ENCODE measurements at places on chromosomes 4 and X. TPM values are rescaled to one million over a fixed set of nuclear protein-coding genes. Genes with fewer than 3 reads are reported as not detected.
A peak's percentile ranks its signal among the peaks of the same experiment; 100 is the strongest.

GRCh38 chr4:108432418-108432817, 188.0 kb upstream of the RPL34 start:
- no peaks in the 10 kb centered on the region for H3K27me3 ChIP-seq
- no peaks in the 10 kb centered on the region for H3K36me3 ChIP-seq

Gene CACNA1F
- not detected for total RNA-seq

DNA sequence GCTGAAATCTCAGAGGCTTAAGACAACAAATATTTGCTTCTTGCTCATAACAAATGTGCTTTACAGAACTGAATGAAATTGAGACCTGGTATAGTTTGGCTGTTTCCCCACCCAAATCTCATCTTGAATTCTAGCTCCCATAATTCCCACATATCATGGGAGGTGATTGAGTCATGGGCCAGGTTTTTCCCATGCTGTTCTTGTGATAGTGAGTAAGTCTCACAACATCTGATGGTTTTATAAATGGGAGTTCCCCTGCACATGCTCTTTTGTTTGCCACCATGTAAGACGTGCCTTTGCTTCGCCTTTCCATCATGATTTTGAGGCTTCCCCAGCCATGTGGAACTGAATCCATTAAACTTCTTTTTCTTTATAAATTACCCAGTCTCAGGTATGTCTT, 221.1 kb upstream of the DIPK2B start:
- H3K27ac ChIP-seq = no peak overlapping the region
- no peaks in the 10 kb centered on the region for H3K36me3 ChIP-seq
- no peak overlapping the region for H3K4me3 ChIP-seq
- no peaks in the 10 kb centered on the region for H3K4me1 ChIP-seq
- H3K27me3 ChIP-seq = no peaks in the 10 kb centered on the region
- no peak for DNase-seq

DNA sequence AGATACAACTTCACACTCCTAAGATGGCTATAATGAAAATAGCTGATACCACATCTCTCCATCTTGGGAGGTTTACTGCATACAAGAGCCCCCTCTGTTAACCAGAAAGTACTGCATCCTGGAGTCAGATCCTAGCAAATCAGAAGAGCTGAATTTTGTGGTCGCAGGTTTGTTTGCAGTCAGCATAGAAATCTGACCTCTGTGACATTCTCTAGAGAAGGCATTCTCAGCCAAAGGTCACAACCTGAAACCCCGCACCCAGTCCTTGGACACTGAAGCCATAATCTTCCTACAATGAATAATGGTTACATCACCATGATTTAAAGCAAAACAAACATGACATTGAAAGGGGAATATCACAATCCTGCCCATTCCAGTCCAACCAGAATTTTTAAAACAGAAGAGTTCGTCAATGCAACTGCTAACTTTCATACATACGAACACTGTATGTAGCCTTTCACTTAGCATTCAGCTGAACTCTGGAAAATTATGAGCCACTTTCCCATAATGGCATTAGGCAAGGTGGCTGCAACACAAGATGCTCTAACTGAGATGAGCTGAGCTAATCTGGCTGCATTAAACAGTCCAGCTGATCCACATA, 17.6 kb downstream of the HS6ST2 start:
- H3K27me3 ChIP-seq = no peaks in the 10 kb centered on the region
- no peak overlapping the region for H3K27ac ChIP-seq
- H3K4me3 ChIP-seq = no peak overlapping the region
- no peaks in the 10 kb centered on the region for H3K36me3 ChIP-seq
- peak; percentile 4 for DNase-seq

Gene IL2RG
- 0.64 TPM for total RNA-seq

GRCh38 chr4:54840992-54841768, 183.4 kb downstream of the KIT start:
- no peaks in the 10 kb centered on the region for H3K27me3 ChIP-seq
- H3K27ac ChIP-seq = no peak overlapping the region
- no peaks in the 10 kb centered on the region for H3K4me1 ChIP-seq
- H3K36me3 ChIP-seq = no peaks in the 10 kb centered on the region

Gene PRRG1
- total RNA-seq = 16.0 TPM

- H3K4me1 ChIP-seq = no peaks in the 10 kb centered on the region
- H3K27ac ChIP-seq = no peak overlapping the region
- H3K4me3 ChIP-seq = no peak overlapping the region
- no peaks in the 10 kb centered on the region for H3K27me3 ChIP-seq
These were observed 34.7 kb upstream of the PLAC1 start for GRCh38 chrX:134692990-134693389.

Gene PFKFB1
- total RNA-seq = 0.81 TPM

DNA sequence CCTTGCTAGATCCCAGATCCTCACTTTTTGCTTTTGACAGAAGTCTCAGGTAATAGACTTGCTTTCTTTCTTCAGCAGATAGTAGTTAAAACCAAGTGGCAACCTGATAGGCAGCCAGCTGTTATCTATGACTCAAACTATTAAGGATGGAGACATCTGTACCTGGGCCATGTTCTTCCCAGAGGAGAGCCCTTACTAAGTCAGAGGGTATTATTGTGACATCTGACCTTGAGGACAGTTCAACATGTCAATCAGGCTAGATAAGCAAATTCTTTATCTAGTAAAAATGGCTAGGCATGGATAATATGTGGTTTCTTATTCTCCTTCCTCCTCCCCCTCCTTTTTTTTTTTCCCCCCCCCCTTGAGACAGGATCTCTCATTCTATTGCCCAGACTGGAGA, 39.2 kb downstream of the TRIM2 start:
- H3K36me3 ChIP-seq = no peaks in the 10 kb centered on the region
- no peaks in the 10 kb centered on the region for H3K27me3 ChIP-seq
- H3K4me3 ChIP-seq = no peak overlapping the region
- DNase-seq = no peak

- H3K27me3 ChIP-seq = no peaks in the 10 kb centered on the region
- H3K27ac ChIP-seq = no peak overlapping the region
- H3K4me3 ChIP-seq = no peak overlapping the region
- peak; percentile 1 for DNase-seq
- no peaks in the 10 kb centered on the region for H3K36me3 ChIP-seq
These were observed 9.5 kb downstream of the FRMD7 start for GRCh38 chrX:132118358-132118757.

Gene ACE2
- not detected for total RNA-seq

GRCh38 chrX:81708487-81708886, 506.6 kb downstream of the SH3BGRL start:
- no peak for DNase-seq
- H3K4me1 ChIP-seq = no peaks in the 10 kb centered on the region
- no peak overlapping the region for H3K27ac ChIP-seq
- H3K4me3 ChIP-seq = no peak overlapping the region

GRCh38 chrX:134202561-134202960, 34.4 kb upstream of the CCDC160 start:
- H3K27ac ChIP-seq = no peak overlapping the region
- DNase-seq = no peak
- no peaks in the 10 kb centered on the region for H3K27me3 ChIP-seq
- H3K36me3 ChIP-seq = no peaks in the 10 kb centered on the region
- H3K4me3 ChIP-seq = no peak overlapping the region
- H3K4me1 ChIP-seq = no peaks in the 10 kb centered on the region

DNA sequence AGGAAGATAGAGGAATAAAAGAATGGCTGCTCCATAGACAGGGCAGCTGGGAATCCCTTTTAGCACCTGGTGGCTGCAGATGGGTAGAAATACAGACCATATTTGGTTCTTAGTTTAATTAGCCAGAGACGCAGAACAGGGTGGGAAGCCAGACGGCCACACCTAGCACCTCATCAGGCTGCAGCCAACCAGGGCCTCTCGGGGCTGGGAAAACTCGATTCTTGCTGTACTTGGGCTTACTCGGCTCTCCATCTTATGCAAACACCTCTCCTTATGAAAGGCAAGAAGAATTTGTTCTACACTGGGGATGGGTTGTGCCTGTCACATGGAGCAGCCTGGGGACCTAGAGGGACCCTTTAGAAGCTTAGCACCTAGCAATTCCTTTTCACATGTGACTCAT, 19.7 kb downstream of the IRAK1 start:
- H3K27me3 ChIP-seq = no peaks in the 10 kb centered on the region
- no peak for DNase-seq
- H3K36me3 ChIP-seq = no peaks in the 10 kb centered on the region
- H3K4me3 ChIP-seq = no peak overlapping the region
- peaks cover 8% of the 10 kb centered on the region for H3K4me1 ChIP-seq

- no peaks in the 10 kb centered on the region for H3K4me1 ChIP-seq
- H3K4me3 ChIP-seq = no peak overlapping the region
- H3K27ac ChIP-seq = no peak overlapping the region
- H3K36me3 ChIP-seq = no peaks in the 10 kb centered on the region
- no peaks in the 10 kb centered on the region for H3K27me3 ChIP-seq
These were observed 356.7 kb upstream of the DIPK2B start for GRCh38 chrX:45557387-45557786.

DNA sequence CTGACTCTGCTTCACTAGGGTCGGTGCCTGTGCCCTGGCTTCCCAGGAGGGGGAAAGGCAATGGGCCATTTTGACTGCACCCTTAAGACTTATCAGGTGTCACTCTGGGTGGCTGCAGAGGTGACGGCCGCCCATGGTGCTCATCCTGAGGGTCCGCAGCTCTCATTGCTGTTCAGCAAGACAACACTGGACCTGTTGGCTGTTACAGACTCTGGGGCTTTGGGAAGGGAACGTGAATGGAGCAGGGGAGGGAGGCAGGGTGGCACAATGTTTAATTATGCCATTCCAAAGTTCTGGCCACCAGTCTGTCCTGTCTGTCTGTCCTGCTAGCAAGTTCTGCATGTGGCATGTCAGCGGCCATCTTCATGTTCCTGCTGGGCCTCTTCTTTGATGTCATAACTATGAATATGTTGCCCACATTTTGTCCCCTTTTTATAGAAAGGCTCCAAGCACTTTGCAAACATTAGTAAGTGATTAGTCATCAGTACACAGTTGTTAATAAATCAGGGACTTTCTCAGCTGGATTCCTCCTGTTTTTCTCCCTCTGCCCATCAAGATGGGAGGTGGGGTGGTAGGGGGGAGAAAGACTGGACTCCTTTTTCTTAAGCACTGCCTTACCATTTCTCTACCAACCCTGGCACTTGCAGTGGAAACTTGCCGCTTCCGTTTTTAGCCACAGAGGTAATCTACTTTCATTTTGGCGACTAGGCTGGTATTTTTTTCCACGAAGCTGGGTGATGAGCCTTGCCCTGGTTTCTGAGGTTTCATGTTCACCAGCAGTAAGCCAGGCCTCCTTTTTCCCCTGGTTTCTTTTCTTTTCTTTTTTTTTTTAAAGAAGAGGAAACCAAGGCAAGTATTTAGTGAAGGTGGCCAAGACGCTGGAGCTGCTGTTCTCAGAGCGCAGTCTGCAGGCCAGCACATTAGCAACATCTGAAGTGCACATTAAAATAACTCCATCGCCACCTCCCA, 88.6 kb upstream of the TRIM2 start:
- DNase-seq = peak; percentile 46
- peak overlapping the region; percentile 49 for H3K4me3 ChIP-seq
- no peaks in the 10 kb centered on the region for H3K36me3 ChIP-seq
- H3K27ac ChIP-seq = peak overlapping the region; percentile 39
- H3K4me1 ChIP-seq = peaks cover 10% of the 10 kb centered on the region

DNA sequence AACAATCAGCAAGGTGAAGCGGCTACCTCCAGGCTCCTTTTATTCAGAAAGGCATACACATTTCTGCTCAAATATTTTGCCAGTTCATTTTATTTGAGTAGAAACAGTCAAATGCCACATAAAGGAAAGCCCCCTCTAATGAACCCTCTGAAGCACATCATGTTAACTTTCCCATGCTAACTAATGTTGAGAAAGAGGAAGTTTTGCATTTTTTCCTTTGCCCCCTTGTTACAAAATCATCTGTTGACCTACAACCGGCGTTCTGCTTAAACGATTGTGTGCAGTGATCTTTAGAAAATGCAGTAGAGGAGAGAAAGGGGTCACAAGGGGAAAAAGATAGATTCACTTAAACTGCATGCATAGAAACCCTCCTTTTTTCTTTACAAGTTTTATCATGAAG, 25.2 kb upstream of the ATXN3L start:
- no peak overlapping the region for H3K4me3 ChIP-seq
- no peaks in the 10 kb centered on the region for H3K4me1 ChIP-seq
- DNase-seq = no peak
- H3K27me3 ChIP-seq = no peaks in the 10 kb centered on the region

Gene HERC3
- 10.8 TPM for total RNA-seq

Gene APOO
- total RNA-seq = 34.5 TPM

DNA sequence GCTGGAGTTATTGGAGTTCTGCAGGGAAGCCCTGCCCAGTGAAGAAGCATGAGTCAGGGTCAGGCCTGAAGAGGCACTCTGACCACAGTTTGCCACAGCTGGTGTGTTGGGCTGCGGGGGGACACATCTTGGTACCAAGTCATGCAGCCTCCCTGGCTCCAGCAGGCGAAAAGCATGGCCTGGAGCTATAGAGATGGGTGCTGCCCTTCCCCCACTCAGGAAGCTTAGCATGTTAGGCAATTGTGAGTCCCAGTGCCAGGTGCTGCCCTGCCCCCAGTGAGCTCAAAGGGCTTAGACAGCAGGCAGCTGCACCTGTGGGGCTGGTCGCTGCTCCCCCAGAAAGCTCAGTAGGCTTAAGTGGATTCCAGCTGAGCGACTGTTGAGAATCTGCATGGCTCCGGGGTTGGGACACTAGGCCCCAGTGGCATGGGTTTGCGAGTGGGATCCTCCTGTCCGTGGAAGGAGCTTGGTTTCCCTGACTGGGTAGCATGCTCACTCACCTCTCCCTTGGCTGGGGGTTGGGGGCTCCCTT, 755.5 kb downstream of the GLUD2 start:
- H3K4me3 ChIP-seq = no peak overlapping the region
- no peaks in the 10 kb centered on the region for H3K4me1 ChIP-seq
- no peaks in the 10 kb centered on the region for H3K36me3 ChIP-seq
- H3K27me3 ChIP-seq = no peaks in the 10 kb centered on the region
- H3K27ac ChIP-seq = no peak overlapping the region
- no peak for DNase-seq

Gene ARHGEF9
- total RNA-seq = 15.0 TPM

GRCh38 chr4:166143227-166143626, 270.2 kb downstream of the TLL1 start:
- H3K36me3 ChIP-seq = no peaks in the 10 kb centered on the region
- DNase-seq = no peak
- H3K27me3 ChIP-seq = no peaks in the 10 kb centered on the region
- H3K4me3 ChIP-seq = no peak overlapping the region

Gene ZAR1
- total RNA-seq = 0.47 TPM

DNA sequence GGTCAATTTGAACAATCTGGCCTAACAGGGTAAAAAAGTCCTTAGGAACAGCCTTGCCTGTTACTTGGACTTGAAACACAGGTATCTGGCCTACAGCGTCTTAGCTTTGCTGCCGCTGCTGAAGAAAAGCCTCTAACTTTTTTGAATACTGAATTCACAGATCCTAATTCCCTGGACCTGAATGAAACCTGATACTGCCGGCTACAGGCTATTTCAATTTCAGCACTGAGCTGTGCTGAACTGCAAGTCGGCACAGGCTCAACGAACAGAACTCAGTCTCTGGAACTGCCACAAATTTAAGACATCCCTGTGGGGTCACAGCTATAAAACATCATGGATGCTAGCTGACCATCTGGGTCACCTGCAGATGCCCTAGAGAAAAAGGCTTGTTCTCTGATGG, 7.2 kb downstream of the NR0B1 start:
- no peak for DNase-seq
- no peaks in the 10 kb centered on the region for H3K27me3 ChIP-seq
- no peak overlapping the region for H3K27ac ChIP-seq
- H3K4me1 ChIP-seq = no peaks in the 10 kb centered on the region
